ENCODE measurements at places on chromosomes 2 and 18.
A peak's percentile ranks its signal among the peaks of the same experiment; 100 is the strongest.

- DNase-seq: no peak
These were observed 31.9 kb downstream of the SNED1 start for GRCh38 chr2:241030333-241030680.

DNA sequence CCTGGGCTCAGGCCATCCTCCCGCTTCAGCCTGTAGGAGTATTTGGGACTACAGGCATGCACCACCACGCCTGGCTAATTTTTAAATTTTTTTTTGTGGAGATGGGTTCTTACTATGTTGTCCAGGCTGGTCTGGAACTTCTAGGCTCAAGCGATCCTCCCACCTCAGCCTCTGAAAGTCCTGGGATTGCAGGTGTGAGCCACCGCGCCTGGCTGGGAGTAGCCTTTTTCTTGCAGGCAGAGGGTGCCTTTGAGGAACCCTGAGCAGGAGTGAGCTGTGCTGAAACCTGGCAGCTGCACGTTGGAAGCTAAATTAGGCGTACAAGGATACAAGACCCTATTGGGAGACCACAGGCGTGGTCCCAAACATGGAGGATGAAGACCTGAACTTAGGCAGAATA is 8.0 kb downstream of the CTDSP1 start:
- no peak for DNase-seq

GRCh38 chr2:151946899-151947812 is 118.9 kb upstream of the ARL5A start:
- DNase-seq: peak; percentile 24

DNA sequence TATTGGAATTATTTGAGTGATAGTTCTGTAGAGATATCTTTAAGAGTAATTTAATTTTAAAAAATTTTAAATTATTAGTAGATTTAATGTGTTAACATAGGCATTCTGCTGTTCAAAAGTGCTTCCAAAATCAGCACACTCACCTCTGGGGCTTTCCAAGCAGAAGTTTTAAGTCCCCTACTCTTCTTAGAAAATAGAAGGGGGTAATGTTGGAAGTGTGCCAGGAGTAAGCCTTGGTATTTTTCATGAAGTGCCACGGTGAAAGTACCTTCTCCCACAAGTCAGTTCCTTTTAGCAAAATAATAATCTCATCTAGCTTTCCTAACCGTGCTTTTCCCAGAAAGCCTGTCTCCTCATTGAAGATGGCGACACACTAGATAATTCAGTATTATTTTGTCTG is 3.9 kb upstream of the TNFRSF11A start:
- DNase-seq: no peak

DNA sequence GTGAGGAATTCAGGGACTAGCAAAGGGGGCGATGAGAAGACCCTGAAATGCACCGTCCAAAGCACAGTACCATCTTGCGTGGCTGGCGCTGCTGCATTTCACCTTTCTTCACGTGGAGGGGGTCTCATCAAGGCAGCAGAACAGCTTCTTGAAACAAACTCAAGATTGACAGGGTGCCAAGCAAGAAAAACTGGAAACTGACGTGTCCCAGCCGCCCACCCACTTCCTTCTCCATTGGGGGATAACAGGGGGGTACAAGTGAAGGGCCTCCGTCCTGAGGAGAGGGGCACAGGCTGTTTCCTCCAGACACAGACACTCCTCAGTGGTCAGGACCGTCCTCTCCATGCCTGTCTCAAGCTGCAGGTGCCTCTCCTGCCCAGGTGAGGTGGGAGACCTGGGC is 32.5 kb downstream of the HDAC4 start:
- no peak for DNase-seq

All from 8988T (cell line).